HT1080 (cell line): ENCODE measurements at places on chromosomes 3 and 15. TPM values are rescaled to one million over a fixed set of nuclear protein-coding genes. Genes with fewer than 3 reads are reported as not detected.

EPHB1 gene
- 4.4 and 5.3 TPM in 2 replicates for total RNA-seq

PPP1R14D gene
- not detected in 2 replicates for total RNA-seq

KCNAB1 gene
- 1.9 and 2.4 TPM in 2 replicates for total RNA-seq

DNA sequence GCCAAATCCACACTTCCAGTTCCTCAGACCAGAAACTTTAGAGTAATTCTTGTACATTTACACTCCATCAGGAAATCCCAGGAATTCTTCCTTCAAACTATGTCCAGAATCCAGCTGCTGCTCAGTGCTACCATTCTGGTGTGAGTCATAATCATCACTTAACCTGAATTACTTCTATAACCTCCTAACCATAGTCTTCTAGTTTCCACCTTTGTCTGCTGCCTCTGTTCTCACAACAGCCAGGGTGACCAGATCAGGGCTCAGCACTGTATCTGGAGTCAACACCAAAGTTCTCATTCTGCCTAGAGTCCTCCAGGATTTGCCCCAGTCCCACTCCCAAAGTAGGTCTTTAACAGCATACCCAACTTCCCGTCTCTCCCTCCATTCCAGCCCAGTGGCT, 3.4 kb downstream of the CLDND1 start:
- DNase-seq: no peak

DNA sequence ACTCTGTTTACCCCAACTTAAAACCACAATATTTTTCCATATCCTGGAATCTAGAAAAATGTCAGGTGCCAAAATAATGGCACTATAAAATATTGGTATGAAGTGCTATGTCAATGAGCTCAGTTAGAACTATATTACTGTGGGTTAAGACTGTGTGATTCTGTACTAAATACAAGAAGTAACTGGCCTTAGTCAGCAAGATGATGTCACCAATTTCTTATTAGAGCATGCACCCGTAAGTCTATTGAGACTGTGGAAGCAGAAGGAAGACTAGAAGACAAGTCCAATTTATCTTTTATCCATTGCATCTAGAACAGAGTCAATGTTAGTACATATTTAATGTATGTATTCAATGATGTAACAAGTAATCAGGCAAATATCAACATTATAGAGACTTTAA, 25.0 kb downstream of the LRRC58 start:
- DNase-seq: no peak

GRCh38 chr15:70024521-70024920, 73.2 kb downstream of the TLE3 start:
- DNase-seq: no peak

GRCh38 chr3:14706096-14706495, 31.2 kb downstream of the C3orf20 start:
- no peak for DNase-seq

DNA sequence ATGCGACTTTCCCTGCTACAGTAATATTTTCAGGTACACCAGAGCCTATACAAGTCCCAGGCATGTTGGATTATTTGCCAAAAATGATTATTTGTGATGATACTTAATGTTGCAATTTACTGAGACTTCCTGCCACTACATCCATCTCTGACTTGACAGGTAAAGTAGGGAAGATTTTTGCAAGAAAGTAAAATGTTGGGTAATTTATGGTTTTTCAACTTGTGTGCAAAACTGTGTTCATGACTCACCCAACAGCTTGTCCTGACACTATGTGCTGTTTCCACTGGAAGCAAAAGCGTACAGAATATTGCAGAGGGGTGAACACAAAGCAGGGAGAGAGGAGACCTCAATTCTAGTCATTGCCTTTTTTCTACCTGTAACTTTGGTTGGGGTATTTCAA, 5.4 kb upstream of the CRBN start:
- no peak for DNase-seq

DNA sequence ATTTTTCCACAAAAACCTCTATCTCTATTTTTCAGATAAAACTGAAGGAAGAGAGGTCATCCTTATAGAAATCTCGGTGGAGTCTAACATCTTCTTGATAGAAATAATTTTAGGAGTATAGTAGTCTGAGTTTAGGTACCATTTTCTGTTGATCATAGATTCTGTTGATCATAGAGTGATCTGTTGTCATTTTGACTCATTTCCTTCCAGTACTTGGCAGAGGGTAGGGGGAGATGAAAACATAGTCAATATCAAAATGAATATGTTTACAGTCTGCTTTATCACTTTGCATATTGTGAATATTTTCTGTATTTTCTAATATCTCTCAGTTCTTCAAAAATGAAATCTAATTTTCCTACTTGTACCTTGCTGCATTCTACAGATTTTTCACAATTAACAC, 353.4 kb downstream of the FEZF2 start:
- DNase-seq: no peak

DNA sequence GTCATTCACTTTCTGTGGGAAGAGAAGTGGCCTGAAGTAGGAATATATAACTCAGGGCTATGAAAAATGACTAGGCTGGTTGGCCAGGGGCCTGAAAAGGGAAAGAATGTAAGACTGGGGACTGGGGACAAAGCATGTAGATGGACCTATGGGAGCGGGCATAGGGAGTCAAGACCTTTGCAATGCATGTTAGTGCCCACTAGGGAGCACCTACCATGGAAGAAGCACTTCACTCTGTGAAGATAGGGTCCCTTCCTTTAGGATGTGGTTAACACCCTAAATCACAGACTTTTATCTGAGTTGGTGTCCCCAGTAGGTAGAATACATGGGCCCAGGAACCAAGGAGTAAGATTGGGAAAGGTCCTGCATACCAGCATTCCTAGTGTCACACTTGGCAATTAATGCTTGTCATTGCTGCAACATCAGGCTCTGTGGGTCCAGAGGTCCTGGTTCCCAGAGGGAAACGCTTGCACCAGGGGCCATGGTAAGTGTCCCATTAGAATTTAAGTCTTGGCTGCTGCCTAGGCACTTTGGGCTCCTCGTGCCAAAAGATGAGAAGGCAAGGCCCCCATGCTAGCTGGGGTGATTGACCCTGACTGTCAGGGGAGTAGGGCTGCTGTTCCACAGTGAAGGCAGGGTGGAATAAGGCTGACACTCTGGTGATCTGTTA, 79.6 kb downstream of the CRYGS start:
- no peak for DNase-seq

GRCh38 chr15:74402873-74403587, 30.7 kb downstream of the SEMA7A start:
- no peak for DNase-seq
